CD4-positive, alpha-beta T cell treated with Interleukin-10 for 1 hour (primary cell): ENCODE measurements at places on chromosomes 2 and 18.
A peak's percentile ranks its signal among the peaks of the same experiment; 100 is the strongest.

- DNase-seq = no peak
Observed at GRCh38 chr18:68409576-68409975, 305.3 kb downstream of the TMX3 start.

DNA sequence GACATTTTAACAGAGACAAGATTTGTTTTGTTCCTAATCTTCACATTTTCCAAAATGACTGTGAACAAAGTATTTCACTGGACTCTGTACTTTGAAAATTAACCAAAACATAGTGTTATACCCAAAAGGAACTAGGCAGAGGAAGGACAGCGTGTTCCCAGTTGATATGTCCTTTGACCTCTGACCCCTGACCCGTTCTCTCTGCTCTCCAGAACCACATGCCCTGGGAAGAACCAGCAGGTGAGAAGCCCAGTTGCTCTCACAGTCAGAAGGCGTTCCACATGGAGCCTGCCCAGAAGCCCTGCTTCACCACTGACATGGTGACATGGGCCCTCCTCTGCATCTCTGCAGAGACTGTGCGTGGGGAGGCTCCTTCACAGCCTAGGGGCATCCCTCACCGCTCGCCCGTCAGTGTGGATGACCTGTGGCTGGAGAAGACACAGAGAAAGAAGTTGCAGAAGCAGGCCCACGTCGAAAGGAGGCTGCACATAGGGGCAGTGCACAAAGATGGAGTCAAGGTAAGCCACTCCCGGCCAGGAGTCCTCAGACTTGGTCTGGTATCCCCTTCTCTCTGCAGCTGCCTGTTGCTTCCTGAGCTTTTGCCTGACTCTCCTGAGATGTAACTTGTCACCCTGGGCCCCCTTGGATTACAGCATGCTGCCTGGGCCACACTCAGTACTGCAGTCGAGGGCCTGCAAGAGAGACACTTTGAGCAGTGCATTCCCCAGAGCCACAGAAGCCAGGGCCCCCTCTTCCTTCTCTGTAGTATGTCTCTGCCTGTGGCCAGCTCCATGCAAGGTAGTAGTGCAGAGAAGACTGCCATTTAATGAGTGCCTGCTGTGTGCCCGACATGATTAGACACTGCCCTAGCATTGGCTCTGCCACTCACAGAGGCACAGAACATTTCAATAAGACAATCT, 94.3 kb downstream of the ARHGEF4 start:
- DNase-seq = no peak

DNA sequence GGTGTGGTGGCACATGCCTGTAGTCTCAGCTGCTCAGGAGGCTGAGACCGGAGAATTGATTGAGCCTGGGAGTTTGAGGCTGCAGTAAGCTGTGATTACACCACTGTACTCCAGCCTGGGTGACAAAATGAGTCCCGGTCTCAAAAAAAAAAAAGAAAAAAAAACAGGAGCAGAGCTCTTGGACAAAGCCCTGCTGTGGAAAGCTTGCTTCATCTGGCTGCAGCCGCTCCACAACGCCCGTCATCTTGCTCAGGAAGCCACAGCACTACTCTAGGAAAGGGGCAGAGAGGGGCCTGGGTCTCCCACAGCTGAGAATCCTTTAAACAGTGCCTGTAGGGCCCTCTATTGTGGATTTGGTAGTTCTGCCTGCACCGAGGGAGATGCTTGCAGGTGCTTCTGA, 11.0 kb downstream of the ATG4B start:
- DNase-seq = no peak

DNA sequence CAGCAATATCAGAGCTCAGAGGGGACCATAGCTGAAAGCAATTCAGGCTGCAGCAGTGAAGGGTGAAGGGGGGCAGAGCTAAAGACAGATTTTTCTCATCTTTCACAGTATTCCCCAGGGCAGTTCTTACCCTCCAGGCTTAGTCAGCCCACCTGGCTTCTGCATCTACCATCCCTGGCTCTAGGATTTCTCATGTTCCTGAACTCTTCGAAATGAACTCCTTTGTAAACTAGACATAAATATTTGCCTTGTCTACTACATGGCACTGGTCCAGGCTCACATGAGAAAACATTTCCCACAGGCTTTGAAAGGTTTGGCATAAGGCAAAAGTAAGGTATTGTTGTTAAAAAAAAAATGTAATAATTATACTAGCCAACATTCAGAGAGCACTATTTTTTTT, 23.6 kb upstream of the NEB start:
- DNase-seq = no peak

DNA sequence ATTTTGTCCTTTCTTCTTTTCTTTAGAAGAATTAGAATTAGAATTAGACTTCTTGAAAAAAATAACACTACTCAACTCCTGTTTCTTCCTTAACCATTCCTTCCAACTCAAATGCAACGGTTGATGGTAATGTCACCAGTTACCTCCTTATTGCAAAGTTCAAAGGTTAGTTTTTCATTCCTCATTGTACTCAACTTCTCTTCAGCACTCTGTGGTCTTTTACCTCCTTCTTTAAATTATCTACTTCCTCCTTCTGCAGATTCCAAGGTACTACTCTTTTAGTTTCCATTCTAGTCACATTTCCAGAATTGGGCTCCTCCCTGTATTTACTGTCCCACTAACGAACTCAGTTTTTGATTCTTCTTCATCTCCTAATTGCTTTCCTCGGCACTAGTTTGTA, 700.7 kb downstream of the SATB2 start:
- DNase-seq = no peak

DNA sequence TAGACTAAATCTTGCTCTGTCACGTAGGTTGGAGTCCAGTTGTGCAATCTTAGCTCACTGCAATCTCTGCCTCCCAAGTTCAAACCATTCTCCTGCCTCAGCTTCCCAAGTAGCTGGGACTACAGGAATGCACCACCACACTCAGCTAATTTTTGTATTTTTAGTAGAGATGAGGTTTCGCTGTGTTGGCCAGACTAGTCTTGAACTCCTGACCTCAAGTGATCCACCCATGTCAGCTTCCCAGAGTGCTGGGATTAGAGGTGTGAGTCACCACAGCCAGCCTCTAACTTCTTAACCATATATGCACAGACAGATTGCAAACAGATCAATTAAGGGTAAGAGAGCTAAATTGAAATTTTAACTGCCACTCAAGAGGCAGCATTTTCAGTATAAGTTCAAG, 22.1 kb upstream of the CNGA3 start:
- no peak for DNase-seq

GRCh38 chr18:76445741-76446232, 49.3 kb downstream of the ZNF516 start:
- no peak for DNase-seq

GRCh38 chr2:143730155-143730952, 601.1 kb downstream of the ARHGAP15 start:
- peak; percentile 28 for DNase-seq

DNA sequence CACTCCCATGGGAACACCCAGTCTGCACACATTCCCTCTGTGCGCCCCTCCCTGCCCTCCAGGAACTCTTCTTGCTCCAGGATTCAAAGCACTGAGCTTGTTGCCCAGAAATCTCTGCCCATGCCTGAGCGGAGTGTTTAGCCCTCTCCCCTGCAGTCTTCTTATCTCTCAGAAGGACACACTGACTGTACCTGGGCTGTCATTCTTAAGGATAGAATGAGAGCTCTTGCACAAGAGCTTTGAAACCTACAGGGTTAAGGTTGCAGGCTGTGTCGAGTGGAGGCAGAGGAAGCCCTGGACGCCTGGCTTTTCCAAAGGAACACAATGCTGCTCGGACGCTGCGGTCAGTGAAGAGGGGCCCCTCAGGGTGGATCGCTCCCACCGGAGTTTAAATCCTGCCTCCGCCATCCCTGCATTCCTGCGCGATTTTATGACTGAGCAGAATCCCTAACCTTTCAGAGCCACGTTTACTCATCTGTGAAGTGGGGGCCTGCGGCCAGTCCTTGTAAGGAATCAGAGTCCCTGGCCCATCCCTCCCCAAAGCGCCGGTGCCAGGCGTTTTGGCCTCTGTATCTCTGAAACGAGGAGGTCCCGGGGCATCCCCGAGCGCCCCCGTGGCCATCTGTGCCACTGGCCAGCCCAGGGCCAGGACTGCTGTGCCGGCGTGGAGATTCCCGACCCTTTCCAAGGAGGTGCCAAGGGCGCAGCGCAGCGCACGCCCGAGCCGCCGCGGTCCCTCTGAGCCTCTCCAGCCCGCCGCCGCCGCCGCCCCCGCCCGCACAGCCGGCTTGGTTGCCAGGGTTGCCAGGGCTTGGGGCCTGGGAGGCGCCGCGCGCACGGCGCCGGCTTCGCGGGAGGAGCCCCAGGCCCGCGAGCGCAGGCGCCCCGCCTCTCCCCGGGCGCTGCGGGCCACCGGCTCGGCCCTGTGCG, 58.9 kb downstream of the FAM168B start:
- DNase-seq = no peak

DNA sequence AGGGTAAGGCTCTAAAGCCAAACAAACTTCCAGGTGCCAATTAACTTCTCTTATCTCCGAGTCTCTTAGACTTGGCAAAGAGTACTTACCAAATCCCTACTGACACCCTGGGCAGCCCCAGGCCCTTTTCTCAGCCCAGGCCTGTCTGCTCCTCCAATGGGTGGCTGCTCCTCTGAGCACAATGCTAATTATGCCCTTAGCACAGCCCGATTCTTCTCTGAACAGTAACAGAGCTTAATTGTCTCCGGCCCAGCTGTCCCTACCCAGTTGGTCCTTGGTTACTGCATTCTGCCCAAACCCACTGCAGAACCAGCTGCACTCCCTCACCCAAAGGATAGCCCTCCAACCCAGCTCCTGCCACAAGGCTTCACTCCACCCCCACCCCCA, 110.3 kb downstream of the SMAD7 start:
- no peak for DNase-seq

- no peak for DNase-seq
Observed at GRCh38 chr2:240759459-240759858, 60.6 kb downstream of the KIF1A start.

- no peak for DNase-seq
Observed at GRCh38 chr2:148968776-148969319, 69.7 kb upstream of the LYPD6B start.

DNA sequence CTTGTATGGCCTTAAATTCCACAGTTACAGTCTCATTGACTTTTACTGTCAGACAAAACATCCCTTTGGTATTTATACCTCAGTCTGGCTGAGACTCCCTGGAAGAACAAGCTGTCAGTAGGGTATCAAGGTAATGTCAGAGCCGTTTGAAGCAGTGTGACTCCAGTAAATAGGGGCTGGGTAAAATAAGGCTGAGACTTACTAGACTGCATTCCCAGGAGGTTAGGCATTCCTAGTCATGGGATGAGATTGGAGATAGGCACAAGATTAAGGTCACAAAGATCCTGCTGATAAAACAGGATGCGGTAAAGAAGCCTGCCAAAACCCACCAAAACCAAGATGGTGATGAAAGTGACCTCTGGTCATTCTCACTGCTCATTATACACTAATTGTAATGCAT, 219.5 kb upstream of the SKOR2 start:
- DNase-seq = no peak

GRCh38 chr2:107525406-107525805, 301.3 kb upstream of the RGPD4 start:
- DNase-seq = no peak

DNA sequence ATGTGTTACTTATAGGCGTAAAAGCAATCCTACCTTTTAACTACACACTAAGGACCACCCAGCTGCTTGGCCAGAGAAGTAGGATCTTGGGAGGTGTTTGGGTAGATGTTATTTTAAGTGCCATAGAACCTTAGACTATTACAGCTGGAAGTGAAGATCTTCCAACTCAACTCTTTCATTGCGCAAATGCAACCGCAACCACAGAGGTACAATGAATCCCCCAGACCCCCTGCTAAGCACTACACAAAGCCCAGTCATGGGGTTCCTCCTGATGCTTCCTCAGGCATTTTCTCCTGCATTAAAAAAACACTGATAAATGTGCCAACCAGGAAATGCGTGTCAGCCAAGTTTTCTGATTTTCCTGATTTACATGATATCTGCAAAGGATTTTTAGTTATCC, 246.0 kb downstream of the LRRTM1 start:
- no peak for DNase-seq

DNA sequence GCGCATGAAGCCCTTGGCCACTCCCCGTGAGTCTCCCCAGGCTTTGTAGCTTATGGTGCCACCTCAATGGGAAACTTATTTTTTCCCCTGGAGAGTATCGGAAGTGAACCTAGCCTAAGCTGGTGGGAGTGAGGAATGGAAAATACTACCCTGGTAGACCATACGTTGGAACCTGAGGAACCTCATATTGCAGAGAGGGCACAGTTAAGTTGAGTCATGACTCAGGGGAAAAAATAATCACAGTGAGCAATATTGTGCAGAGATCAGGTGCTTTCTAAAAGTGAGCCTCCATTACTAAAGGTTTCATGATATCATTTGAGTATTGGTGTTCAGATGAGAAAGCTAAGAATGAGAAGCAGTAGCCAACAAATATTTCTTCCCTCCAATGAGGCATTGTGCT, 360.5 kb upstream of the NT5C1B start:
- DNase-seq = no peak

DNA sequence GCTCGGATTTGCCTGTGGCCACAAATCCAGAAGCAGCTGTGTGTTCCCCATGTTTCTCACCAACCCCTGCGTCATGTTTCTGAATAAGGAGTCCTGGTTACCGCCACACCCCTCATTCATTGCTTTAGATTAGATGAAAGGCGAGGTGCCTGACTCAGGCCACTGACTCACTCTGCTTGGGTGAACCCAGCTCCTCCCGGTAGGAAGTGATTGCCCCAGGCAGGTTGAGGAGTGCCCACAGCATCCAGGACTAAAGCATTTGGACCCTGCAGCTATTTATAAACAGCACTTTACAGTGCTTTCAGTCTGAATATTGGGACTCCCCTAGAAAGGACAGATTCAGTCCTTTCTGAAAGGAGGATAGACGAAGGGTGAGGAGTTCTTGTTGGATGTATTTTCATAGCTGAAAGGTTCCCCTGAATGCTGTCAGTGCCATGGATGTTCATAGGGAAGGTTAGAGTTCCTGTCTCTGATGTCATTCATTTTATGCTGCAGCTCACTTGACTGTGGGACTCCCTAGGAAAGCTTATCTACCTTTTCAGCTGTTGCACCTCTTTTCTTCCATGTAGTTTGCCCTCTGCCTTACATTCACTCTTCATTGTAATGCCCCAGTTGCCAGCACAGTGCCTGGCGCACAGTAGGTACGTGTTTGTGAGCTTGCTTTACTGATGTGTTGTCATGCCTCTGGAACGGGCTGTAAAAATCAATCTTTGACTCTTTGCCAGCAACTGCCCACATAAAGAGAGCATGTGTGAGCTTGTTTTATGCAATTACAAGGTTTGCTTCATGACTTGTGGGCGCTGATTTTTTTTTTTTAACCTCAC, 14.9 kb downstream of the ITGA6 start:
- DNase-seq = peak; percentile 25

DNA sequence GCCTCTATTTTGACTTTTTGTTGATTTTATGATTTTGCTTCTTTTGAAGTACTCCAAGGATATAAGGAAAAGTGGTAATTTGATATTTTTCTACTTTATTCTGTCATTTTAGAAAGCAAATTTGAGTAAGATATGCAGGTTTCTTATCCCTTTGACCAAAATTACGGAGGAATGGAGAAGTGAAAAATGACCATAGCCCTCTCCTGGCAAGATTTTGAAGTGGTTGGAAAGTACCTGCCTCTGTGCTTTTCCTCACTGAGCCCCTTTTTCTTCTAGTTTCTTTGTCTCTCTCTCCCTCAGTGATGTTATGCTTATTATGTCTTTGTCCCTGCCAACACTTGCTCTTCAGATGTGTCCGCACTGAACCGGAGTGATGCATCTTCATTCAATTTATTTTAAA, 898.1 kb downstream of the EPHA4 start:
- no peak for DNase-seq
